ENCODE measurements at places on chromosomes 16 and 17.

DNA sequence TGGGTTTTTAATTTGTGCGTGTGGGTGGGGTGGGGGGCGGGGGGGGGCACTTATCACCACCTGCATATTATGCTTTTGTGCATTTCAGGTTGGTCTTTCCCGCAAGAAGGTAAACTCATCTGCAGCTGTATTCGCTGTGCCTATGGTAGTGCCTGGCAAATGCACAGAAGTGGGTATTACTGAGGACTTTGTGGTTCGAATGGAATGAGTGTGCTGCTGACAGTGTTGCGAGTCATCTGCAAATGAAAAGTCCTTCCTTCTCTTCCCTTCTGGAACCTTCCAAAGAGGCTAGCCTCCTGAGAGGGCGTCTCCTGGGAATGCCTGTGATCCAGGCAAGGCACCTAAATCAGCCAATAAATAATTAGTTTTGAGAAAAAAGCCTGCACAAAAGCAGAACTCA is 532.9 kb downstream of the MAF start:
- no peak for DNase-seq

- DNase-seq, result no peak
Measured at GRCh38 chr17:46968224-46968834, 10.7 kb downstream of the RPRML start.

GRCh38 chr16:17343728-17344127 is 127.0 kb downstream of the XYLT1 start:
- no peak for DNase-seq

GRCh38 chr17:30550512-30551273 is 73.5 kb downstream of the GOSR1 start:
- DNase-seq, result peak; percentile 69

- peak; percentile 13 for DNase-seq
Measured at GRCh38 chr16:52068447-52069074, 478.4 kb downstream of the TOX3 start.

GRCh38 chr17:57257195-57257894 is 1.0 kb downstream of the MSI2 start:
- DNase-seq, result no peak

- DNase-seq, result no peak
Measured at GRCh38 chr17:73182616-73183310, 10.1 kb upstream of the COG1 start.

DNA sequence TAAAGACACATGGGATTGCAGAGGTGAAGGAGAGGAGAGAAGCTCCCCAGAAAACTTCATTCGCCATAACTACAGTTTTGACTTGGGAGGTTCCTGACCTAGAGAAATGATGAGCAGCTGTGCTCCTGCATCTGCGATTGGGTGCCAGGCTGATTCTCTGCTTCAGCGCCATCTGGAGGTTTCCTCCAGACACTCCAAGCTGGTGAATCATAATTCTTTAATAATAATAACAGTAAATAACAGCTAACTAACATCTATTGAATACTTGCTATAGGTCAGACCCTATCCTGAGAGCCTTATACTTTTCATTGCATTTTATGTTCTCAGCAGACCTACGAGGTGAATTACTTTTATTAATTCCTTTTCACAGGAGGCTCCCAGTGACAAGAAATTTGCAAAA is 575.8 kb downstream of the TOX3 start:
- peak; percentile 54 for DNase-seq

- DNase-seq, result no peak
Measured at GRCh38 chr17:42016411-42016831, 818 bp downstream of the DNAJC7 start.

DNA sequence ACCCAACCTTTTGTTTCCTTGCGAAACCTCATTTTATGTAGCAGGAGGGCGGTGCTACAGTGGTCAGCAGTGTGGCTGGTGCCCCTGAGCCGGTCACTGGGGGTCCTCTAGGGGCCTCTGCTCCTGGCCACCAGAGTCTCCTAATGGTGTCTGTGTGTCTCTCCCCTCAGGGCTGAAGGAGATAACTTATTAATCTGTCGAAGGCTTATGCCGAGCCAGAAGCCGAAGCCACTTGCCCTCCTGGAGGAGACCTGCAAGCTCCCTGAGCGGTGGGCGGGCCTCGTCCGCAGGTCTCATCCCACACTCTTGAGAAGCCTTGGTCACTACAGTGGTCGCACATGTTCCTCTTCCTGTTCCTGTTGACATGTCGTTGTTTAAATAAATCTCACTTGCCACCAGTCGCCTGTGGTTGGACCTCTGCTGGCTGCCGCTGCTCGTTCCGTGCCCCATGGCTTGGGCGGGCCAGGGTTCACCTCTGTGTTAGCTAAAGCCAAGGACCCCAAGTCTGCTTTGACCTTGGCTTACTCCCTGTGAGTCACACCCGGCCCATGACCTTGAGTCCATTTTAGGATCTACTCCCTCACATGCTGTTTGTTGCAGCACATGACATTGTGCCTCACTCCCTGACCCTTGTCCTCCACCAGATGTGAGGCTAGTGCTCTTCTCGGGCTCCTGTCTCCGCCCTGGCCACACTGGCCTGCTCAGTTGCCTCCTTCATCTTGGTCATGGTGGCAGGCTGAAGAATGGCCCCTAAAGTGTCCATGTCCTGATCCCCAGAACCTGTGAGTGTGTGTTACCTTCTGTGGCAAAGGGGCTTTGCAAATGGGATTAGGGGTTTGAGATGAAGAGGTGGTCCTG is 38.7 kb upstream of the AQP8 start:
- no peak for DNase-seq

DNA sequence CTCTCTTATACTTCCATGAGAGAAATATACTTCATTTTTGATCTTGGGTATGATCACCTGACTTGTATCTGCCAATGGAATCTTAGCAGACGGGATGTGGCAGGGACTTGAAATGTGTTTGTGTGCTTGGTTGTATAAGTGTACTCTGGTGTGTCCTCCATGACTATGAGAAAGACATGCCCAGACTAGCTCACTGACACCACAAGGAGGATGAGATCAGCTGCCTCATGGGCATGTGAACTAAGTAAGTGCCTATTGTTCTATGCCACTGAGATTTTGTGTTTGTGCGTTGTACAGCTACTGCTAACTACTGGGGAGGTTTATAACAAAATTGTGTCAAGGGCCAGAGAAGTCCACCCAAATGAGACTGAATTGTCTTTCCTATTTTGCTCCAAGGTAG is 402.2 kb upstream of the SALL1 start:
- no peak for DNase-seq

DNA sequence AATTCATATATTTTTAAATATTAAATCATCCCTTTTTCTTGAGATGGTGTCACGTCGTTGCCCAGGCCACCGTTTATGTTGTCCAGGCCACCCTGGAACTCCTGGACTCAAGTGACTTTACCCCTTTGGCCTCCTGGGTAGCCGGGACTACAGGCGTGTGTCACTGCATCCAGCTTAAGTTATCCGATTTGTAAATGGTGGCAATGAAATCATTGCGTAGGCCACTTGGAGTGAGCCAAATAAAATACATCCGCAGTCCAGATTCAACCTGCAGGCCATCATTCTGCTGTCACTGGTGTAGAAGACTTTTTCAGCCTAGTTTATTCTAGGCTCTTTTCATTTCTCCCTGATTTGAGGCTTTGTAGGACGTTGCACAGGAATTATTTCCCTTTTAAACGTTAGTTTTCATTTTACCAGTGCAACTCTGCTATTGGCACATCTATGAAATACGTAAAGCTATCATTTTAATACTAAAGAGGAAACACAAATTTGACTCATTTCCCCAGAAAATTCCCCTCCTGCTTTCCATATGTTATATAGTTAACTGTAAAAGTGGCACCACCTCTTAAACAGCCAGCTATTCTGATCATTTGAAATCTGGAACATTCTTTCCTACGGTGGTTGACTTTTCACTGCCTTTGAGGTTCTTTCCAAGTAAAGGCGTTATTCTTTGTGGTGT is 449.8 kb downstream of the MAF start:
- no peak for DNase-seq

GRCh38 chr17:48113201-48113676 is 5.7 kb downstream of the SNX11 start:
- DNase-seq, result no peak

- no peak for DNase-seq
Measured at GRCh38 chr16:76963614-76964315, 227.2 kb upstream of the MON1B start.

DNA sequence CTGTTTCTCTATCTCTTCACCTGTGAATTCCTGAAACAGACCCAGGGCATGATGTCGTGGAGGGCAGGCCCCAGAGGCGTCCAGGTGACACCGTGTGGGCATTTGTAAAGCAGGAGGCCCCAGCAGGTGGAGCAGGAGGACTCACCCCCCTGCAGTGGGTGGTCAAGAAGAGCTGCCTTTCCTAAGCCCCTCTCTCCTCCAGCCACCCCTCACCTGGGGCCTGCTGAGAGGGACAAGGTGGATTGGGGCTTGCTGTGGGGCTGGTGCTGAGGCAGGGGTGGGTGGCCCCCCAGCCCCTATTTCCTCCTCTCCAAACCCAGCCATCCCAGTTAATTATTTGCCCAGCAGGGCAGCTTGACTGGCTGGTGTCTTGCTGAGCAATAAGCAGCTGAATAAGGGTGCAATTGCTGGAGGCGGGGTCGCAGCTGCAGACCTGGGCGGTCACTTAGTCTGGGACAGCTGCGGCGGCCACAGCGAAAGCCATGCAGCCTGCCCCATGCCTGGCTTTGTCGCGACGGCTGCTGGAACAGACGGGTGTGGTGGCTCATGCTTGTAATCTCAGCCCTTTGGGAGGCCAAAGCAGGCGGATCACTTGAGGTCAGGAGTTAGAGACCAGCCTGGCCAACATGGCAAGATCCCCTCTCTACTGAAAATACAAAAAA is 56.4 kb downstream of the JPH3 start:
- DNase-seq, result no peak

DNA sequence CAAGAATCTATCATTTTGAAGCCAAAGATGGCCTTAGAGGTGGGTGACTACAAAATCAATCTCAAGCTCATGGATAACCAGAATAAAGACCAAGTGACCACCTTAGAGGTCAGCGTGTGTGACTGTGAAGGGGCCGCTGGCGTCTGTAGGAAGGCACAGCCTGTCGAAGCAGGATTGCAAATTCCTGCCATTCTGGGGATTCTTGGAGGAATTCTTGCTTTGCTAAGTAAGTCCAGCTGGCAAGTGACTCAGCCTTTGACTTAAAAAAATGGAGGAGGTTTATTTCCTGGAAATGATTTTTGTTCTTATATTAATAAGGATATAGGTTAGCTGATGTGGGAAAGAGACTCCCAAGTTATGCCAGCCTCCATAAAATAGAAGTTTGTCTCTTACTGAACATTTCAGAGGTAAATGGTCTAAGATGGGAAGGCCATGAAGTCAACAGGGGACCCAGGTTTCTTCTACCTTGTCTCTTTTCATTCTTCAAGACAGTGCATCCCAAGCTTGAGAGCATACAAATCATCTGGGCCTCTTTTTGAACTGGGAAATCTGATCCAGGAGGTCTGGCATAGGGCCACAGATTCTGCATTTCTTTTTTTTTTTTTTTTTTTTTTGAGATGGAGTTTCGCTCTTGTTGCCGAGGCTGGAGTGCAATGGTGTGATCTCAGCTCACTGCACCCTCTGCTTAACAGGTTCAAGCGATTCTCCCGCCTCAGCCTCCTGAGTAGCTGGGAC is 19.8 kb upstream of the TANGO6 start:
- peak; percentile 90 for DNase-seq

DNA sequence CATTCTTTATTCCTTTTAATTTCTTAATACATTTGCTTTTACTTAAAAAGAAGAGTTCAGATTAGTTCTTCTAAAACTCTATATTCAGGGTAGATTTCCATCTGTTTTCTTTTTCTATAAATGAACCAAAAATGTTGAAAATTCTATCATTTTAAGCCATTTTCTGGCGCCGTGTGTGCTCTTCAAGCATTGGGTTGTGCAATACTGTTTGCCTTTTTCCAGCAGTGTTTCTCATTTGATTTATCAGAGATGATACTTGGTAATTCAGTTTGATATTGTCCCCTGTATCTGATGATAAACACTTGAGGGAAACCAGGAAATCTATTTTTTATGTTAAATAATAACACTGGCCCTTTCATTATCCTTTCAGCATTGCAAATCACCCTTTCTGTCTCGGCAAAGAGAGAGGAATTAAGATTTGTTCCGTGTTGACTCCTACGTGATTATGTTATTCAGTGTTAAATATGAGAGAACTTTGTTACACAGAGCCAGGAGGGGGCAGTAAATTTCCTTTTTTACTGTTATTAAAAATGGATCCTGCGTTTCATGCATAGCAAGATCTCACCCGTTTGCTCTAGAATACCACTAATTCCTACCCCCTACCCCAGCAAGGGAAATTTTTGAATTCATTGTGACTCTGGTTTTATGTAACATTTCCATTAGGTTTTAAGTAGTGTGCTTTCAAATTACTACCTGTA is 606.9 kb upstream of the RBFOX1 start:
- no peak for DNase-seq

- no peak for DNase-seq
Measured at GRCh38 chr16:8714174-8714573, 39.8 kb downstream of the ABAT start.

Data from AG20443 (cell line).